H9 (cell line): ENCODE measurements at places on chromosomes 11 and 22.

DNA sequence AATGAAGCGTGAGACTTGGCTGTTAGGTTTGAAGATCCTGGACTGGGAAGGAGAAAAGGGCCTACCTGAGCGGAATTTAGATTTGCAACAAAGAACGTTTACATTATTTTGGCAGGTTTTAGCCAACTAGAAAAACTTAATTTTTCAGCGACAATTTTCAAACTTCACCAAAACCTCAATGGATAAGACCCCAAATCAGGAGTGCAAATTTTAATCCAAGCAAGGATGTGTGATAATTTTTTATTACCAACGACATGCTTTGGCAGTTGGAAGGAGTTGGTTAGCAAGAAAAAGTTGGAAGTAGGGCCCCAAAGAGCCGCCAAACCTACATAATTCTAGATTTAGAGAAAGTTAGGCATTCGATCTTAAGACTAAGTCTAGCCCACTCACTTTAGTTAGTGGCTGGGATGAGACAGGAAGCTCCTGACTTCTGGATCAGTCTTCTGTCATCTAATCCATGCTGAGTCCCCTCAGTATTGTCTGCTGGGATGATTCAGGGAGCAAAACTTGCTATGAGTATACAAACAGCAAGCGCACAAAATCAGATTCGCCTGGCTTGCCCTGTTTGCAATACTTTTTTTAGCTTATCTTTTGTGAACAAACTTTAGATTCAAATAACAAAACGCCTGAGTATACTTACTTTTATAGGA lies 787 bp upstream of the RDX start:
- no peak for DNase-seq

GRCh38 chr11:86790867-86791849 lies 9.2 kb upstream of the PRSS23 start:
- DNase-seq = no peak

GRCh38 chr11:63845303-63845702 lies 6.4 kb downstream of the MARK2 start:
- DNase-seq = no peak

- peak; percentile 21 for DNase-seq
Observed at GRCh38 chr11:2584812-2585565, 114.8 kb downstream of the KCNQ1OT1 start.

- DNase-seq = no peak
Observed at GRCh38 chr11:28559492-28559891, 451.3 kb downstream of the METTL15 start.

GRCh38 chr11:83037877-83038276 lies 33.8 kb downstream of the RAB30 start:
- no peak for DNase-seq

DNA sequence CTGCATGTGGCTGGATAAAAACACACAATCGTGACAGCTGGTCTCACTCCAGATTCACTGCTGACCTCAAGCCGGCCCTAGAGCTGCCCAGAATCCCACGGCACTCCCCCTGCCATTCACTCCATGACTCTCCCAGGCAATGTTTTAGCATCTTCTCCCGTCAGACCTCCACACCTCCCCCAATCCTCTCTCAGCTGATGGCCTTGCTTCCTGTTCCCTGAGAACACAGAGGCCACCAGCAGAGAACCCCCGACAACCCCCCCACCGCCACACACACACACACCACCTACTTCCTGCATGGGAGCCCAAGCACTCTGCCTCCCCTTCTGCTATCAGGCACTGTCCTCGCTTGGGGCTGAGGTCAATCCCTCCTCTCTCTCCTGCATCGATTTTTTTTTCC lies 9.3 kb downstream of the TNKS1BP1 start:
- DNase-seq = peak; percentile 83

GRCh38 chr22:32985899-32986765 lies 72.0 kb downstream of the SYN3 start:
- DNase-seq = peak; percentile 85

GRCh38 chr11:36061471-36061870 lies 117.6 kb downstream of the LDLRAD3 start:
- DNase-seq = no peak

DNA sequence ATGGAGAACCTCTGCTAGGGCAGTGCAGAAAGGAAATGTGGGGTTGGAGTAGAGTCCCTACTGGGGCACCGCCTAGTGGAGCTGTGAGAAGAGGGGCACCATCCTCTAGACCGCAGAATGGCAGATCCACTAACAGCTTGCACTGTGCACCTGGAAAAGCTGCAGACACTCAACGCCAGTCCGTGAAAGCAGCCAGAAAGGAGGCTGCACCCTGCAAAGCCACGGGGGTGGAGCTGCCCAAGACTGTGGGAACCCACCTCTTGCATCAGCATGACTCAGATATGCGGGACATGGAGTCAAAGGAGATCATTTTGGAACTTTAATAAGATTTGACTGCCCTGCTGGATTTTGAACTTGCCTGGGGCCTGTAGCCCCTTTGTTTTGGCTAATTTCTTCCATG lies 8.7 kb downstream of the TSKU start:
- peak; percentile 17 for DNase-seq

GRCh38 chr11:8265681-8266241 lies 2.1 kb upstream of the LMO1 start:
- DNase-seq = peak; percentile 47

- no peak for DNase-seq
Observed at GRCh38 chr11:109765709-109766311, 327.4 kb upstream of the ZC3H12C start.

DNA sequence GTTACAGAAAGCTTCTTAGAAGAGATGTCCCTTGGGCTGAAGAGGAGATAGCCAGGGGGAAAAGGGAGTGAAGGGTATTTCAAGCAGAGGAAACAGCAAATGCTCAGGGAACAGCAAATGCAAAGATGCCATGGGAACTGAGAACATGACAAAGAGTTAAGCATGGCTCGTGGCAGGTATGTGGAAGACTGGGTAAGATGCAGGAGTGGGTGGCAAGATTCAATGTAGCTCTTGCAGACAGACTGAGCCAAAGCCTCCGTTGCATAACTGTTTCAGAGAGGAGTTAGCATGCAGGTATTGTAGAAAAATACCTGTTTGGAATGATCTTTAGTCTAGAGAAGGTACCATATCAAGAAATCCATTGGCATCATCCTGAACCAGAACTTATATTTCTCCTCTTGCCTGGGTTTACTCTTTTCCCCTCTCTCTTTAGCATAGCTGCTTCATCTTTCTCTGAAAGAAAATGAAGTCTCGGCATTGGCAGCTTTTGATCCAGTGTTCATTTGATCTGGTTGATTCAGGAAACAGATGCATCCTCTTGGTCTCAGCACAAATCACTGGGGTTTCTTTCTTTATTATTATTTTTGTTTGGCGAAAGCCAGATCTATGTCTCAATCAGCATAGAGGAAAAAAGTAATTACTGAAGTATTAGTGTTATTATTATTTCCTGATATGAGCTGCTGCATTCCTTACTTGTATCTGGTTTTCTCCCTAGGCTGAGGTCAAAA lies 41.7 kb upstream of the NUP160 start:
- no peak for DNase-seq

GRCh38 chr11:115939731-115940421 lies 435.7 kb upstream of the CADM1 start:
- no peak for DNase-seq

DNA sequence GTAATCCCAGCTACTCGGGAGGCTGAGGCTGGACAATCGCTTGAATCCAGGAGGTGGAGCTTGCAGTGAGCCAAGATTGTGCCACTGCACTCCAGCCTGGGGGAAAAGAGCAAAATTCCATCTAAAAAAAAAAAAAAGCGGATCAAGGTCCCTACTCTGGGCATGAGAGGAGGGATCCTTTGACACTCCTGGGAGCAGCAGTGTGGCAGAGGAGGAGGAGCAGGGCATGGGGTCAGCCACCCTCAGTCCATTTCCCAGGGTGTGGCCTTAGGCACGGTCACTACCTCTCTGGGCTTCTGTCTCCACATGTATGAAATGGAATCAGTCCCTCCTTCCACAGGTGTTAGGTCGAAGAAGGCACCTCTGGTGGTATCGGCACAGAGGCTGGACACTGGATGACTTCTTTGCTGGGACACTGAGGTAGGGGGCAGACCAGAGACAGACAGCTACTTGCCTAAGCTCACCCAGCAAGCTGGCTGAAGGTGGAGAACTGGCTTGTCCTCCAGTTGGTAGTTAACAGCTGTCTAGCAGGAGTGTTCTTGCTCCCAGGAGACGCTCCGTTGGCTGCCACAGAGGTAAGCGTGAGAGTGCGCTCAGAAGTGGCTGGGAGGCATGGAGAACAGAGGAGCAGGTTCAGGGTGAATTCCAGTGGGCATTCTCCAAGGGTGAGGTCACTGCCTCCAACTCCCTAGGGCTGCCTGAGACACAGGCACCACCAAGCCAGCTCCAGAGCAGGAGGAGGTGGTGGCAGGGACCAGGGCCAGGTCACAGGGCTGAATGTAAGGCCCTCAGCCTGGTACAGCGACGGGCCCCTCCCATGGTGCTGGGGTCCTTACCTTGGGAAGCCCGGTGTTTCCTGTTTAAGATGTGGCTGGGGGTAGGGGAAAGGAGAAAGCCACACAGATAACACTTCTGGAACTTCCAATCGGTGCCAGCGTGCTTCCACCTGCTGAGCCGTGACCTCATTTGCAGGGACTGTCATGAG lies 19.5 kb downstream of the TXN2 start:
- peak; percentile 81 for DNase-seq

- DNase-seq = no peak
Observed at GRCh38 chr11:45143494-45143893, 2.9 kb upstream of the PRDM11 start.

DNA sequence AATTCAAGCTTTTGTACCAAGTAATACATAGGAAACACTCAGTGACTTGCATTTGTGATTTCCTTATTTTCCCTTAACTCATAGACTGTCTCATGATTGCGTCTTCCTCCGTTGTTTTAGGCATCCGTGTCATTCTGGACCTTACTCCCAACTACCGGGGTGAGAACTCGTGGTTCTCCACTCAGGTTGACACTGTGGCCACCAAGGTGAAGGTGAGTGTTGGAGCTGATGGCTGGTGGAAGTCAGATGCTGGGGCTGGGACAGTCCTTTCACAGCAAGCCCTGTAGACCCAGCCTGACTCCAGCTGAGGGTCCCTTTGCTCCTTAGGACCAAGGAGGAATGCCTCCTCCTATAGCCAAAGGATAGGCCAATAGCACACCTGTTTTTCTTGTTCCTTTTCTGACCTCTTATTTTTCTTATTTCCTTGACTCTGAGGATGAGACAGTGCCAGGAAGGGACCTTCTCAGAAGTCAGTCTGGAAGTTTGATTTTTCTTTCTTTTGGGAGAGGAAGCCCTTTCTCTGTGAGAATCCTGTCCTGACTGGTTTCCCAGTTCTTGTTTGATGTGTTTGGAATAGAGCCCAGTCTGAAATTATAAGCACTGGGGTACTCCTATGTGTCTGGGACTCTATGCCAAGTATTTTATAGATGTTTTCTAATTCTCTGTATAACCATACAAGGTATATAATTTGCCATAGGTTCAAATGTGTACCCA lies 2.2 kb downstream of the SLC3A2 start:
- no peak for DNase-seq

- no peak for DNase-seq
Observed at GRCh38 chr11:120869097-120869496, 154.8 kb upstream of the TBCEL start.

DNA sequence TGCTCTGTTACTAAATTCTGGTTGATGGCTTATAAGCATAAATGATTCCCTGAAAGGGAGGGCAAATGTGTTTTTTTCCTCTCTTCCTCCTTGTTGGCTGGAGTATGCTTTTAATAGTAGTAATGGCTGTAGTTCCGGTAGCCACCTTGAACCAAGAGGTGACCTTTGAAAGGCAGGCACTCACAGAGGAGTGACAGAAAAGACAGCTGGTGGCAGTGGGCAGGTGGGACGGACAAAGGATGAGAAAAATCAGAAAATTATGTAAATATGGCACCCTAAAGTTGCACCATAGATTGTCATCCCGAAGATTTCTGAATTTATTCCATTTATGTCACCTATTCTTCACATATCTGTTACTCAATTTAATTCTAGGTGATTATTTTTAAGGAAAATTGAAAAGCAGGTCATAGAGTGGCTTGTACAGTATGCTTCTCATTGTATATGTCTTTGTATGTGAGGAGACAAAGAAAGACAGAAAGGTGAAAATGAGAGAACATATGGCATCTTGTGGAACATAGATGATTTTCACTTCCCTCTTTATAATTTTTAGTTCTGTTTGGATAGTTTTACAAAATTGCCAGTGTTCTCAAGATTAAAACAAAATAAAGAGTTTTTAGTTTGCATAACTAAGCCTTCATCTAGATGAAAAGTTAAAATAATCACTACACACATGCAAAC lies 17.0 kb downstream of the CASP12 start:
- no peak for DNase-seq

GRCh38 chr22:42807185-42807584 lies 49.9 kb downstream of the ARFGAP3 start:
- DNase-seq = no peak

- no peak for DNase-seq
Observed at GRCh38 chr11:120832481-120833238, 191.2 kb upstream of the TBCEL start.

DNA sequence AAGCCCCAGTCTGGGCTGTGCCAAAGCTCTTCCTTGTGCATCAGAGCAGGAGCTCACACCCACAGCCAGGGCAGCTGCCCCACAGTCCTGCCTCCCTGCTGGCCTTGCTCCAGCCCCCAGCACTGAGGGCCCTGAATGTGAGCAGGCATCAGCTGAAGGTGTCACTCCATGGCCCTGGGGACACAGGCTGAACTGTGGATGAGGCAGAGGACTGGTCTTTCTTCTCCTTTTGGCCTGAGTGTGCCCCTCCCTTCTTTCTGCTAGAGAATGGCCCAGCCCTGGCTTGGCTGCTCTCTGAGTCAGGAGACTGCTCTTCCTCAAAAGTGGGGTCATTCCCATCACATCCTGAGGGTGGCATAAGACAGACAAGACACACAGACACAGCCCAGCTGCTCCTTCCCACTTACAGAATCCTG lies 16.2 kb downstream of the OTOG start:
- peak; percentile 56 for DNase-seq

- no peak for DNase-seq
Observed at GRCh38 chr11:121754598-121754997, 301.8 kb upstream of the SORL1-AS1 start.

DNA sequence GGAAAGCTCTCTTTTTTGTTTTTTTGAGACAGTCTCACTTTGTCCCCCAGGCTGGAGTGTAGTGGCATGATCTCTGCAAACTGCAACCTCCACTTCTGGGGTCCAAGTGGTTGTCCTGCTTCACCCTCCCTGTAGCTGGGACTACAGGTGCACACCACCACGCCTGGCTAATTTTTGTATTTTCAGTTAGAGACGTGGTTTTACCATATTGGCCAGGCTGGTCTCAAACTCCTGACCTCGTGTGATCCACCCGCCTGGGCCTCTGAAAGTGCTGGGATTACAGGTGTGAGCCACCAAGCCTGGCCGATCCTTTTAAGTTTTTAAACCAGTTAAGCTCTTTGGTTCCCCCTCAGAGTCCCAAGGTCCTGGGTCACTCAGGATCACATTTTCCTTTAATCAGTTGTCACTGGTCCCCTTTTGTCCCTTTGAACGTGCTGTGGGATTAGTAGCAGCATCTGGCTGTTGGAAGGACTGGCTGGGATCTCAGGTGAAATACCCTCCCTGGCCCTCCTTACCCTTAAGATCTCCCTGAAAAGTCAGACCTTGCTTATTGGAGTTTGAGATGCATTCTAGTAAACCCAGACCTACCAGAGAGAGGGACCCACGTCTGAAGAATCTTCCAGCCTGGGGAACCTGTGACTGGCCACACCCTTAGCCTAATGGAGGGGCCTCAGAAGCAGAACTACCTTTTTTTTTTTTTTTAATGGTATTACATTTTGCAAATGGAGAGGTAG lies 8.1 kb downstream of the MALAT1 start:
- peak; percentile 74 for DNase-seq

- no peak for DNase-seq
Observed at GRCh38 chr22:32542677-32543357, 68.2 kb downstream of the FBXO7 start.
